ENCODE measurements at places on chromosomes 12 and 14.

DNA sequence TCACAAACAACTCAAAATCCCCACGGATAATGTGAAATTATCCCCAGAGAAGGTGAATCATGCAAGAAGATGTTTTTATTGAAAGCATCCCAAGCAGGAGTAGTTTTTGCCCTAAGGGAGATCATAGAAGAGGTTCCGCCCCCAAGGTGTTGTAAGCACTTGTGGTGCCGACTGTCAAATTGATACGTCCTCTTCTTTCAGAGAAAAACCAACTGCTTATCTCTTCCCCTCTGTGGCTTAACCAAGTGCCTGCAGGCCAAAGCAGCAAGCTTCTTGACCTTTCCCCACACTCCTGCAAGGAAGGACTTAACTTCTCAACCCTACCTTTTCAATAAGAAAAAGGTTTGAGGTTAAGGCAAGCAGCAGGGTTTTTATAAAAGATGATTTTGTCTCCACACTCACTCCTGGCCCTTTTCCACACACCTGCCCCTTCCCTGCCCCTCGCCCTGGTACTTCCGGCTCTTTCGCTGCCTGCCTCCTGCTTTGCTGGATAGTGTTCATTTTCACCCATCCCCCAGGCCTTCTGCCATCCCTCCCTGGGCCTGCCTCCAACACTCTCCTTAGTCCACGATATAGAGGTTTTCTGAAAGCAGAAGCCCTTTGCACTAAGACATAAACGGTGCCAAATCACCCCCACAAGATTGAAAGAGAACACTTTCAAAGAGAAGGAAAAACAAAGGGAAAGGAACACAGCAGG lies 114.5 kb downstream of the EGLN3 start:
- DNase-seq = no peak

GRCh38 chr14:42228611-42229010 lies 621.9 kb downstream of the LRFN5 start:
- no peak for DNase-seq

GRCh38 chr12:112096667-112097066 lies 11.9 kb downstream of the NAA25 start:
- no peak for DNase-seq

DNA sequence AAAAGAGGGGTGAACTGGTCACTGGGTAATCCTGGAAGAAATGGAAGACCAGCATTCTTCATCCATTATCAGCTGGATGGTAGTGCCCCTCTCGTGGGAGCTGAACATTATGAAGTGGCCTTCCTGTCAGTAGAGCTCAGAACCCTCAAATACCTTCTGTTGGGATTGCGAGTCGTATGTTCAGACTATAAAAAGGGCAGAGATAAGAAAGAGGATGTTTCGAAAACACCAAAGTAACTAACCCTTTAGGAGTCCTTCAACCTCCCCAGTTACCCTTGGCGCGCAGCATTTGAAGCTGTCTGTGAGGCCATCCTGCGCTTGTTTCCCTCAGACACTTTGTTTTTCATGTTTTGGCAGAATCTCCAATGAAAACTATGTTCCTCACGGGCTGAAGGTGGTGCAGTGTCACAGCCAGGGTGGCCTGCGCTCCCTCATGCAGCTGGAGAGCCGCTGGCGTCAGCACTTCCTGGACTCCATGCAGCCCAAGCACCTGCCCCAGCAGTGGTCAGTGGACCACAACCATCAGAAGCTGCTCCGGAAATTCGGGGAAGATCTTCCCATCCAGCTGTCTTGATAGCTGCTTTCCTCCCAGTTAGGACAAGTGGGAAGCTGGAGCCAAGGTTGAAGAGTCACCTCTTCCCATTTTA lies 19.3 kb upstream of the GALNT16 start:
- DNase-seq = no peak

GRCh38 chr14:75847584-75847983 lies 134.2 kb downstream of the TGFB3 start:
- no peak for DNase-seq
